ENCODE measurements at places on chromosomes 16 and 17. TPM values are rescaled to one million over a fixed set of nuclear protein-coding genes. Genes with fewer than 3 reads are reported as not detected.

GRCh38 chr16:1828645-1829410 is 1.8 kb downstream of the FAHD1 start:
- no peak for DNase-seq
- no peak overlapping the region for H3K4me3 ChIP-seq
- no peaks in the 10 kb centered on the region for H3K36me3 ChIP-seq
- no peaks in the 10 kb centered on the region for H3K27me3 ChIP-seq
- H3K27ac ChIP-seq, result no peak overlapping the region

- H3K36me3 ChIP-seq, result no peaks in the 10 kb centered on the region
- H3K27me3 ChIP-seq, result no peaks in the 10 kb centered on the region
- H3K4me1 ChIP-seq, result no peaks in the 10 kb centered on the region
- peak; percentile 13 for DNase-seq
Measured at GRCh38 chr16:50498431-50499155, 49.6 kb upstream of the NKD1 start.

DNA sequence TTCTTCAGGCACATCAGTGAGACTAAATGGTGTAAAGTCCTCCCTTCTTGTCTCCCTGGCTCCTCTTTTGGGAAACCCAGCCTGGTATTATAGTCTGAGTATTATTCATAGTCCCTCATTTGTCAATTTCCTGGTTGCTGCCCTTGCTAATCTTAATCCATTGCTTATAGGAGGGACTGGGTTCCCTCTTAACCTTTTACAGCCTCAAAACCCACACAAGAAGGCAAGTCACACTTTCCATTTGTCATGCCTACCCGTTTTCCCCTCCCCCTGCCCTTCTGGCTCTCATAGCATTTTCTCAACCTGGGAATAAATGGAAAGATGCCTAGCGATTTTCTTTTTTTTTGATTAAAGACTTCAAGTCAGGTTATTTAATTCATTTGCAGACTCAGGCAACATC is 124.8 kb downstream of the MAP2K6 start:
- no peak overlapping the region for H3K27ac ChIP-seq
- DNase-seq, result no peak
- no peaks in the 10 kb centered on the region for H3K27me3 ChIP-seq

- peak overlapping the region; percentile 95 for H3K27ac ChIP-seq
- peaks cover 27% of the 10 kb centered on the region for H3K4me1 ChIP-seq
- no peaks in the 10 kb centered on the region for H3K27me3 ChIP-seq
- peaks cover 12% of the 10 kb centered on the region for H3K36me3 ChIP-seq
Measured at GRCh38 chr16:30585022-30585399, 486 bp downstream of the ZNF785 start.

- H3K4me3 ChIP-seq, result no peak overlapping the region
- DNase-seq, result no peak
- no peaks in the 10 kb centered on the region for H3K27me3 ChIP-seq
- peaks cover 7% of the 10 kb centered on the region for H3K4me1 ChIP-seq
Measured at GRCh38 chr17:9893411-9894012, 11.6 kb downstream of the RCVRN start.

DNA sequence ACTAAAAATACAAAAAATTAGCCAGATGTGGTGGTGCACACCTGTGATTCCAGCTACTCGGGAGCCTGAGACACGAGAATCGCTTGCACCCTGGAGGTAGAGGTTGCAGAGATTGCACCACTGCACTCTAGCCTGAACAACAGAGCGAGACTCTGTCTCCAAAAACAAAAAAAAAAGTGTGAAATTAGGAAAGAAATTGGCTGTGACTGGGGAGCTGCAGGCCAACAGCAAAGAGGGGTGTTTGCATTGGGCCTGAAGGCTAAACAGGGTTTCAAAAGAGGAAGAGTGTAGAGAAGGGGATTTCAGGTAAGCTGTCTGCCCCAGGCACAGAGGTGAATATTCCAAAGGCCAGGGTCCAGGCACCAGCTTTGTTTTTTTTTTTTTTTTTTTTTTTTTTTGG is 9.4 kb downstream of the BMERB1 start:
- H3K27me3 ChIP-seq, result no peaks in the 10 kb centered on the region
- peaks cover 8% of the 10 kb centered on the region for H3K4me1 ChIP-seq
- no peak overlapping the region for H3K27ac ChIP-seq
- DNase-seq, result no peak
- no peak overlapping the region for H3K4me3 ChIP-seq

- DNase-seq, result no peak
- H3K27ac ChIP-seq, result no peak overlapping the region
- no peaks in the 10 kb centered on the region for H3K27me3 ChIP-seq
- H3K4me3 ChIP-seq, result no peak overlapping the region
Measured at GRCh38 chr17:53837131-53837530, 14.4 kb downstream of the KIF2B start.

DNA sequence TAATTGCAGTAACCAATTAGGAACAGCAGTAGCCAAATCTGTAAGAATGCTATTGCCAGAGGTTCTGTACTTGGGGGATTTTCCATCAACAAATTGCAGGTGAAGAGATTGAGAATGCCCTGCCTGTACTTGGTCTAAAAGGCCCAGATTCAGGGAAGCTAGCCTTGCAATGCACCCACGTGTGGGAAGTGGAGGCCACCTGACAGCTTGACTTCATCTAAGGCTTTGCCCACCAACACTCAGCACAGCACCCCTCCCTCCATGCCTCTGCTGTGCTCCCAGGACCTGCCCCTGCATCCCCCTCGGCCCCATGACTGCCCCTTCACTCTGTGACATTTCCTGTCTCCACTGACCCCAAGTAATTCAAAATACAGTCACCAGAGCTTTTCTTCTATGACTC is 79.1 kb upstream of the CDH5 start:
- no peak overlapping the region for H3K4me3 ChIP-seq
- no peaks in the 10 kb centered on the region for H3K36me3 ChIP-seq
- no peaks in the 10 kb centered on the region for H3K4me1 ChIP-seq
- H3K27ac ChIP-seq, result no peak overlapping the region
- H3K27me3 ChIP-seq, result no peaks in the 10 kb centered on the region
- no peak for DNase-seq

The WFIKKN1 gene
- total RNA-seq, result 0.71 TPM

The SLC12A3 gene
- not detected for total RNA-seq

The TEKT1 gene
- not detected for total RNA-seq

The WIPI1 gene
- 76.2 TPM for total RNA-seq

The TEPSIN gene
- total RNA-seq, result 12.3 TPM

The CLDN6 gene
- total RNA-seq, result not detected

The ANKRD40CL gene
- total RNA-seq, result not detected
